ENCODE measurements at places on chromosomes 2 and 18.

DNA sequence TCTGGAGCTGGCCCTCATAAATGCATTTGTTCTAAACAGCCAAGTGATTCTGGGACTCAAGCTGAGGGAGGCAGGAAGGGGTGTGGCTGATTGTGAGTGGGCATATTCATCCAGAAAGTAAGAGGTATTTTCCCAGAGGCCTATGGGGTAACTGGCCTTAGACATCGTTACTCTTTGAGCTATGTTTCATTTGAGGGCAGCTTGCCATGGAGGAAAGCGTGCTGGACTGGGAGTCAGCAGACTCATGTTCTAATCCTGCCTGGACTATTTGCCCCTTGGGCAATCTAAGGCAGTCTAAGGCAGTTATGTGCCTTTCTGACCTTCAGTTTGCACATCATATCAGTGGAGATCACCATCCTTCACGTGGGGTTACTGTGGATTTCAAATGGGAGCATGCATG, 93.5 kb upstream of the SLC14A2 start:
- no peak for DNase-seq

- DNase-seq: no peak
Measured at GRCh38 chr2:118661179-118661578, 186.3 kb downstream of the EN1 start.

GRCh38 chr2:200119236-200119635, 163.9 kb downstream of the MAIP1 start:
- no peak for DNase-seq

DNA sequence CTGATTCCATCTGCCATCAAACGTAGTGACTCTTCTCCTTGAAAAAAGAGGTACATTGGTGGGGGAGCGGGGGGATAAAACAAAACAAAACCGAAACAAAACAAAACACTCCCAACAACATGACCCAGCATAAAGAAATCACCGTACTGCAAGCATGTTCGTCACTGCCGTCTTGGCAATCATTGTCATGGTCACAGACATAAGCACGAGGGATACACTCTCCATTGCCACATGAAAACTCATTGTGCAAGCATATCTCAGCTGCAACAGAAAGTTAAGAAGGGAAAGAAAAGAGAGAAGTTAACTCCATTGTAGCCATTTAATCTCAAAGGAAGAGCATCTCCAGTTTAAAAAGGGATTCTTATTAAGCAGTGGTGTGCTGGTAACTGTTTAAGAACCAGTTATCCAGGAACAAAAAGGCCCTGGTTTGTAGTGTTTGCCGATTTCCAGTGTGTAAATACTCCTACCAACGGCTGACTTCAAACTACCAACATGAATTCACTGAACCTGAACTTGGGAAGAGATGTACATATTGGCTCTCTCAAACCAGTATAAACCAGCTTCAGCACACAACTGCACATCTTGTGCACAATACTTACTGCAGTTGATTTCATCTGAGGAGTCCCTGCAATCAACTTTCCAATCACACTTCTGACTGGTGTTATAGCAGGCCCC, 68.2 kb downstream of the LRP2 start:
- DNase-seq: no peak

DNA sequence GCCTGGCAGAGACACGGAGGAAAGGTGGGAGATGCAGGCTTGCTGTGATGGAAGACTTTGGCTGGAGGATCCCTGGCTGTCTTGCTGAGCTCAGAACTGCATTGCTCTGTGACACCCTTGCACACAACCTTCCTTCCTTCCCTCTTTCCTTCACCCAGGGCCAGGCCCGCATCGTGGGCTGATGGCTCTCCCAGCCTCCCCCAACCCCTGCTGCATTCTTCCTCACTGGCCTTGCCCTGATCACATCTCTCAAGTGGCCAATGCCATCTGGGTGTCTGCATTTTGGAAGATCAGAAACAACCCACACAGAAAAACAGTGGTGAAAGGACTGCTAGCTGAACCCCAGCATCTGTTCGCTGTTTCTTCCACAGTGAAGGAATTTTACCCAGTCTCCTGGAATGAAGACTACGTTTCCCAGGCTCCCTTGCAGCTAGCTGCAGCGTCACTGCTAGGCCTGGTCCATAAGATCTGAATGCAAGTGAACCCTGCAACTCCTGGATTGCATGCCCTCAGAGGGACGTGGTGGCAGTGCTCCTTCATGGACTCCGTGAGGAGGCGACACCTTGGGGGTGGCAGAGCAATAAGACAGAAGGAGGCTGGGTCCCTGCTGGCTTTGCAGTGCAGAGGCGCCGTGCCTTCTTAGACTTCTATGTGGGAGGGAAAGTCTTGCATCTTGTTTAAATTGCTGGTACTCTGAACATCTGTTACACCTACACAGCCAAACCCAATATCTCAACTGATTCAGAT, 78.9 kb upstream of the YWHAQ start:
- no peak for DNase-seq

DNA sequence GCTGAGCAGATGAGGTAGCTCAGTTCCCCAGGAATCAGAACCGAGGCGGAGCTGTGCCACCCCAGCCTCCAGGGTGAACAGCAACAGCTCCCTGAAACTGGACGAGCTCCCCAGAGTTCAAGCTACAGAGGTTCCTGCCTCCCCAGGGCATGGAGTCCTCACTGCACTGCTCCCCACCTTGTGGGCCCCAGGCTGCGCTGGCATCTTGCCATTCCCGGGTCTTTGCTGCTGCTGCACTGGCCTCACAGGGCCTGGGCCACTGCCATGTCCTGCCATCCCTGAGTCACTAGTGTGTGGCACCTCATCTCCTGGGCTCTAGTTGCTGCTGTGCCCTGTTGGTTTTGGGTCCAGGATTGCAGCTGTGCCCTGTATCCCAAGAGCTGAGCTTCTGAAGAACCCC, 166.9 kb downstream of the SNTG2 start:
- DNase-seq: no peak

DNA sequence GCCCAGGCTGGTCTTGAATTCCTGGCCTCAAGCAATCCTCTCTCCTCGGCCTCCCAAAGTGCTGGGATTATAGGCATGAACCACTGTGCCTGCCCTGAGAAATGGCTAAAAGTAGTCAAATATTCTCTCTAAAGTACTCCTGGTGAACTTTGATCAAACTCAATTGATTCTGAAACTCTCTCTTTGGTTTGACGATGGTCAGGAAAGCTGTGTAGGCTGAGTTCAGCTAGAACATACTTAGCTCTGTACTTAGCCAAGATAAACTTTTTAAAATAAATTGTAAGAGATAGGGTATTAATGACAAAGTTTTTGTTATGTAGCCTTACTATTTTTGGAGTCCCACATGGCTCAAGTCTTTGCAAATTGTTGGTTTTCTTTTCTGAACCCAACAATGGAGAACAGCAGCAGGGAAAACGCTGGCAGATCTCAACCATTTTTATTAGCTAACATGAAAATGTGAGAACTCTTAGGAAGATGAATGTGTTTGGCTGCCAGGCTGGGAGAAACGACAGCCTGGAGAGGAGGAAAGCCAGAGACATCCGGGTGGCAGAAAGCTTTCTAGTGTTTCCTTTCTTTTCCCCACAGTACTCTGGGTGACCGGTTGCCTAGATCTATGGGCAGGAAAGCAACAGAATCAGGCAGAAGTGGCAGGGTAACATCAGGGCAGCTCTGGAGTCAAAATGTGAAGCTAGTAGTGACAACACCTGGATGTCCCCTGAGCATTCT, 193.0 kb upstream of the LHCGR start:
- DNase-seq: no peak

- DNase-seq: no peak
Measured at GRCh38 chr2:240895656-240896388, at the start of gene MAB21L4. Gene MAB21L4, minus strand, starts transcription at chr2:240896156. Its CDS starts 159 bp downstream, at chr2:240895997.

- DNase-seq: no peak
Measured at GRCh38 chr2:63872571-63873328, 31.1 kb downstream of the UGP2 start.

Measured in GM19239 (cell line).